ENCODE measurements at places on chromosomes 1 and 21.

DNA sequence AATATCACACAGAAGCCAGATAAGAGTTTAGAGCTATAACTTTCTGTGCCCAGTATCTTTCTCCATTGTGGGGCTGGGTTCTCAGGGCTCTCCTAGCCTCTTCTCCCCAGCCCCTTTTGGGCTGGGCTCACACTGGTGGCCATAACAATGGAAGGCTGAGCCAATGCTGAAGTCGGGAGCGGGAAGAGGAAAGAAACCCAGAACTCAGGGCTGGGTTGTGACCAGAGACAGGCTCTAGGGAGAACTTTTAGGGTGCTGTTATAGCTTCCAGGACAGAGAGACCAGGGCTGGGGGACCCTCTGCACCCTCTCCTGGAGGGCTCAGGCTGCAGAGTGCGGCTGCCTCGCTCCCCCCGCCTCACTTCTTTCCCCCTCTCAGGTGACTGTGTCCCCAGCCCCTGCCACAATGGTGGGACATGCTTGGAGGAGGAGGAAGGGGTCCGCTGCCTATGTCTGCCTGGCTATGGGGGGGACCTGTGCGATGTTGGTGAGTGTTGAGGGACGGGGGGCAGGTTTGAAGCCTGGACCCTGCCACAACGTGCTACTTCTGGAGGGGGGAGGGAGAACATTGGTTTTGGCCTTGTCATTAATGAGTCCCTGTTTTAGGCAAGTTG, 14.1 kb downstream of the BCAN start:
- DNase-seq: no peak

DNA sequence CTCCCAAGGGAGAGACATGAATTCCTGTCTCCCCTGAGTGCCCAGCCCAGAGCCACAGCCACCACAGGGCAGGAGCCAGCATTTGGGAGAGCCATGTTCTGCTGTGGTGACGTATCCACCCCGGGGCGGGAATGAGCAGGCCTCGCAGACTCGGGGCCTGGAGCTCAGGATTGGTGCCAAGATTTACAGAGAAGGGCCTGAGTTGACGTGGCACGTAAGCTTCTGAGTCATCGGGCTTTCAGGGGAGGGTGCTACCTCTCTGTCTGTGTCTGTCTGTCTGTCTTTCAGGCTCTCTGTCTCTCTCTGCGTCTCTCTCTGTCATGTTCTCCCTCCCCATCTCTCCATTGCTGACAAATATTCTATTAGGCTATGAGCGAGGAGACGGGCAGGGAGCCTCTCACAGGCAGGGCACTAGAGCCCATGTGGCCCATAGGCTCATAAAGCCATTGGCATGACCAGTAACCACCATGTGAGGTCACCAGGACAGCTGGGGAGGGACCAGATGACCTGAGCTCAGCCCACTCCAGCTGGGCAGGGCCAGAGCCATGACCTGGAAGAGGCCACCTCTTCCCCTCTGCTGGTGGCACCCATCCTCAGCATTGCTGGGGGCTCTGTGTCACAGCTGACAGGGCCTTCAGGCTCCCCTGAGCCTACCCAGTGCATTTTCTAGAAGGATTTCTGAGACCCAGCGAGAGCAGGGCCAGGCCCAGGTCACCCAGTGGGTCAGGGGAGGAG, 300.0 kb upstream of the VAMP3 start:
- no peak for DNase-seq

- DNase-seq: no peak
Observed at GRCh38 chr1:159802111-159802510, at the start of gene FCRL6. FCRL6 (plus strand) TSS chr1:159802360; CDS start chr1:159802425, 65 bp downstream.

GRCh38 chr1:55506740-55507577, 291.8 kb upstream of the USP24 start:
- no peak for DNase-seq

- DNase-seq: no peak
Observed at GRCh38 chr1:115062542-115063004, 26.7 kb downstream of the TSPAN2 start.

DNA sequence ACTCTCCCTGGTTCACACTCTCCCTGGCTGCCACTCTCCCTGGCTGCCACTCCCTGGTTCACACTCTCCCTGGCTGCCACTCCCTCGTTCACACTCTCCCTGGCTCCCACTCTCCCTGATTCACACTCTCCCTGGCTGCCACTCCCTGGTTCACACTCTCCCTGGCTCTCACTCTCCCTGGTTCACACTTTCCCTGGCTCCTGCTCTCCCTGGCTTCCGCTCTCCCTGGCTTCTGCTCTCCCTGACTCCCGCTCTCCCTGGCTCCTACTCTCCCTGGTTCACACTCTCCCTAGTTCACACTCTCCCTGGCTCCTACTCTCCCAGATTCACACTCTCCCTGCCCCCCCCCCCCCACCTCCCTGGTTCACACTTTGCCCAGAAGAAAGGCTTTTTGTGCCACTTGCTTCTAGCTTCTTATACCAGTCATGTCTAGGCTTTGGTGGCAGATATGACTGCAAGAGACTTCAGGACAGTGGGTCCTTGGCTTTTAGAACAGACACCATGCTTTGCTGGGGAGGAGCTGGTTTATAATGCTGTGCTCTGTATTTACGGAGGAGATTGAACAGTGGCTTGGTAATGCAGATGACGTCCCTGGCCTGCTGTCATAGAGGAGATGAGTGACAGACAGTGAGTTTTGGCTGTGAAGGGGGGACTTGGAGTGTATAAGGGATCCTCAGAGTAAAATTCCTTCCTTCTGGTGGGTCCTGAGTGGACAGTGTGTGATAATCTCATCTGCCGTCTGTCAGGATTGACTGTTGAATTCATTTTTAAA, 17.0 kb downstream of the COQ8A start:
- DNase-seq: no peak

DNA sequence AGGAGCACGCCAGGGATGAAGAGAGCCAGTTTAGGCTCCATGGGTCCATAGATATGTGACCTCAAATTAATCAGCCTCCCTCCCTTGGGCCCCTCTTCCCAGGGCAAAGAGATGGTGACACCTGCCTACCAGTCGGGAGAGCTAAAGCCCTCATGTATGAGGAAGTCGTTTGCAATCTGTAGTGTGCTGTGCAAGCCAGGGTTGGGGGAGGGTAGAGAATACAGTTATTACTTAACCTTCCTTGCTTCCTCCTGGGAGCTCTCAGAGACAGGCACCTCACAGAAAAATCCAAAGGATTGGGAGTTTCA, 4.0 kb downstream of the PGLYRP4 start:
- DNase-seq: no peak

GRCh38 chr1:190170321-190170720, 307.3 kb downstream of the BRINP3 start:
- DNase-seq: no peak

DNA sequence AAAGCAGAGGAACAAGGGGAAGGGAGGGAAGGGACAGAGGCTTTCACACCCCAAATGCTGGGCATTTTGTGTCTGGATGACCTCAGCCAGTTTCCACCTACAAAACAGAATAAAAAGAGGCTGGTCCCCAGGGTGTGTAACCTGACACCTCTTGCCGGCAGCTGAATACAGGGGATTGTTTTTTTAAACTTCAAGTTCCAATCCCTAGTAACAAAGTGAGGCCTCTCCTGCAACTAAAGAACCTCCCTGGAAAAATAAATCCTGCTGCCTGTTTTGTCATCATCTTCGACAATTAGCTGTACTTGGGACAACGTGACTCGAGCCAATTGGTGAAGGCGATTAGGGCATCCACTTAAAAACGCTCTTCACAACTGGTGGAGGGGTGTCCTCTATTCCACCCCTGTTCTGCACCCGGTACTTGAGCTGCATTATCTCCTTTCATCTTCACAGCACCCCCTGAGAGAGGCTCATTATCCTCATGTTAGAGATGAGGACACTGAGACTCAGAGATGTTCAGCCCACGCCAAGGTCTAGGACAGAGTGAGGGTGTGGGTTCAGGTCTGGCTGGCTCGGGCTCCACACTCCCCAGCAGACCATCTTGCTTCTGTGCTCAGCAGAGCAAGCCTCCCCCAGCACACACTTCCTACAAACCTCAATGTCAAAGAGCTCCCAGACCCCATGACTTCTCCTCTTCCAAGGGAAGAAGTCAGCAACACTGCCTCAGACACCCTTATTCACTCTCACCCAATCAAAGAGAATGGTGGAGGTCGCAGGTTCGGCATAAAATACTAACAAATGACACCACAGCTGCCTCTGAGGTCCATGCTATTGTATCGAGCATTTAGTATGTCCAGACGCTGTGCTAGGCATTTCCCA, 15.2 kb downstream of the ITPKB start:
- no peak for DNase-seq

- no peak for DNase-seq
Observed at GRCh38 chr1:154972213-154972516, 1.6 kb upstream of the SHC1 start.

DNA sequence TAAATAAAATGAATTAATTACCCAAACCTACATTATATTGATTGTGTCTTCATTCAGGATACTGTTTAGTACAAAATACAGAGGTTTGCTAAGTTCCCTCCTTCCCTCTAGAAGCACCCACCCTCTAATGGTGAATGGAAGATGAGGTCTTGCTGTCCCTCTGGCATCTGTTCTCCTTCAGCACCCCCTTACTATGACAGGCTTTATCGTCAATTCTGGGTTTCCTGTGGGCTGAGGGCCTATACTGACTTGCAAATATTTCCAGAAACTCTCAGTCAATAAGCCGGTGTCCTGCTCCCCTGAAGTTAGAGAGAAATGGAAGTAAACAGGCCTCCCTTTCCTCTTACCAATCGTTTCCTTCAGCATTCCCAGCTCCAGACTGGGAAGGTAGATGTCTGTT, 13.2 kb downstream of the LAX1 start:
- DNase-seq: no peak

- no peak for DNase-seq
Observed at GRCh38 chr1:201845331-201846083, 16.6 kb downstream of the IPO9 start.

GRCh38 chr1:14634486-14634885, 36.0 kb downstream of the KAZN start:
- DNase-seq: no peak

DNA sequence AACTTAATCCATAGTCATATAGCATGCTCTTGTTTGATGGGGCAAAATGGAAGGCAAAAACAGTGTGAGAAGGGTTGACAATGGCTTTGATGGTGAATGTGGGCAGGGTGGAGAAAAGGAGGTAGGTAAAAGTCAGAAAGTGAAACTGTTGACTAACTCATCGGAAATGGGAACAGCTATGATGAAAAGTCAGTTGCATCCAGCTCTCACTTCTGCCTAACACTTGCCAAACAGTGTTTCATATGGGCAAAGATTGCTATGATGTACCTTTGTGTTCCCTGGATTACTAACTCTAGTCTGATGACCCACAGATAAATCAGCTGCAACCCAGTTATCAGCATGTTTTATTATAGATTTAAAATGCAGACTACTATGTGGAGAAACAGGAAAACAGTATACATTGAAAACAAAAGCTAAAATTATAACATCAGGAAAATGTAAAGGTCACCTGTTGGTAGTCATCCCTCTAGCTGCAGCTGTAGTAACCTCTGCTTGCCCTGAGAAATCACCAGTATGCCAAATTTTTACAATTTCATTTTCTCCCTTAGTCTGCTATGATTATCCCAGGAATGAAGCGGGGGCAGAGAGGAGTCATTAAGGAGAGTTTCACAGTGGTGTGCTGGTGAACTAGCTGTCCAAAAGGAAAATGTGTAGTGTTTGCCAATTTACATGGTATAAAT, 11.7 kb downstream of the TNFSF18 start:
- no peak for DNase-seq

DNA sequence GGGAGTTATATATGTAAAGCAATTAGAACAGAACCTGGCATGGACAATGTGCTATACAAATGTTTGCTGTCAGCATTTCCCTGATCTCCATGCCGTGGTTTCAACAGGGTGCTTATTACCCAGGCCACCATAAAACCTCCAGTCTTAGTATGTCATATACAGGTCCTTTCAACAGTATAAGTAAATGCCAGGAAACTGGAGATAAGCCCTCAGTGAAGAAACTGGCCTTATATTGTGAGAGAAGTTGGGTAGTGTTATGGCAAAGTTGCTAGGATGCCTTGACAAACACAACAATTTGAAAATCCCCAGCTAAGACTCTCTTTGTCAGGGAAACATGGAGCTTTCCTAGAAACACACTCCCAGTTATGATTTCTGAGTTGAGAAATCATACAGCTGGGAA, 850.2 kb upstream of the ADAMTS5 start:
- no peak for DNase-seq

GRCh38 chr1:201591981-201592380, 53.1 kb downstream of the NAV1 start:
- DNase-seq: no peak

DNA sequence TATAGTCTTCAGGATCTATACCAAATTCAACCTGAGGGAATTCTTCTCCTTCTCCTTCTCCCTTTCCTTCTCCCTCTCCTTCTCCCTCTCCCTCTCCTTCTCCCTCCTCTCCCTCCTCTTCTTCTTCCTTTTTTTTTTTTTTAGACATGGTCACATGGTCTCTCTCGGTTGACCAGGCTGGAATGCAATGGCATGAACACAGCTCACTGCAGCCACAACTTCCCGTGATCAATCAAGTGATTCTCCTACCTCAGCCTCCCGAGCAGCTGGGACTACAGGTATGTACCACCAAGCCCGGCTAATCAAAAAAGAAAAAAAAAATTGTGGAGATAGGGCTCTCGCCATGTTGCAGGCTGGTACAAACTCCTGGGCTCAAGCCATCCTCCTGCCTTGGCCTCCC, 51.5 kb downstream of the DNAI4 start:
- DNase-seq: no peak

Measured in hypothalamus (tissue), 51 donors.